Left kidney (tissue), 8 donors: ENCODE measurements at places on chromosomes 2 and 18. TPM values are rescaled to one million over a fixed set of nuclear protein-coding genes. Genes with fewer than 3 reads are reported as not detected.

- no peak for DNase-seq
These were observed 69.6 kb upstream of the RAB6C start for GRCh38 chr2:129909651-129910418.

DPY30 gene
- polyA plus RNA-seq: 110 TPM

CD302 gene
- polyA plus RNA-seq: 13.2 TPM

RUFY4 gene
- polyA plus RNA-seq: 0.32 TPM
